ENCODE measurements at places on chromosomes 3 and 15.

- no peak for DNase-seq
These were observed 16.7 kb downstream of the MEGF11 start for GRCh38 chr15:66236806-66237375.

DNA sequence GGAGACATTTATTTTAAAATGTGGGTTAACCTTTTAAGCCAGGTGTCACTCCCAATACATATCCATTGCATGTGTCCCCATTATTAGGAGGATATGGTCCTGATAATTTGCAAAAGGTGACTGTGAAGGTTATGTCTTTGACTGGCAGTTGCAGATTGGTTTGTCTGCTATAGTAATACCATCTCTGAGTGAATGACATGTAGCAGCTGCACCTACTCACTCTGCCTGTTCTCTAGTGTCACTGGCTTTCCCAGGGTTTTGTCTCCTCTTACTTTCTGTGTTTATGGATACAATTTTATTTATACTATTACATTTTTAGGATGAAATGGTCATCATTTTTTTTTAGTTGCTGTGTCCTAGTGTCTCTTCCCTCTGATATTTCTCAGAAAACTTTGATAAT, 393.2 kb downstream of the C3orf38 start:
- no peak for DNase-seq

- no peak for DNase-seq
These were observed 9.8 kb downstream of the MAP1A start for GRCh38 chr15:43527016-43527801.

GRCh38 chr15:85972805-85973540, 106.7 kb upstream of the AGBL1 start:
- no peak for DNase-seq

GRCh38 chr3:169835533-169835932, 22.8 kb upstream of the LRRC34 start:
- DNase-seq: no peak

DNA sequence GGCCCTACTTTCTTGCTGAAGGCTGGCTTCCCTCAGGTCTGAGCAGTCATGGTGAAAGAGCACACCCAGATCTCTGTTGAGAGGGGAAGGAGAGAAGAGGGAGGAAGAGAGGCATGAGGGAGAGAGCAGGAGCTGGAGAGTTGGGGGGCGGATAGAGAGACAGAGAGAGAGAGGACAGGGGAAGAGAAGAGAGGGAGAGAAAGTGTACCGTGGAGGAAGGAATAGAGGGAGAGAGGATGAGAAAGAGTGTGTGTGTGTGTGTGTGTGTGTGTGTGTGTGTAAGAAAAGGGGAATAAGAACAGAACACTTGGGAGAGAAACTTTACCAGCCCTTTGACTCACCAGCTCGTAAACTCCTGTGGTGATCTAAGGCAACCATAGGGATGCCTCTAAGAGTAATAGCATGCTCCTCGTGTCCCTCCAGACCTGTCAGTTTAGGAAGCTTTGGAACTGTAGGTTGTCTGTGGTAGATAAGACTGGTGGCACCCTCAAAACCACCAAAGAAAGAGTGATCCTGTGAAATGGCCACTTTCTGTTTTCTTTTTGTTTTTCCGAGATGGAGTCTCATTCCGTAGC, 18.2 kb downstream of the ZNF592 start:
- no peak for DNase-seq

DNA sequence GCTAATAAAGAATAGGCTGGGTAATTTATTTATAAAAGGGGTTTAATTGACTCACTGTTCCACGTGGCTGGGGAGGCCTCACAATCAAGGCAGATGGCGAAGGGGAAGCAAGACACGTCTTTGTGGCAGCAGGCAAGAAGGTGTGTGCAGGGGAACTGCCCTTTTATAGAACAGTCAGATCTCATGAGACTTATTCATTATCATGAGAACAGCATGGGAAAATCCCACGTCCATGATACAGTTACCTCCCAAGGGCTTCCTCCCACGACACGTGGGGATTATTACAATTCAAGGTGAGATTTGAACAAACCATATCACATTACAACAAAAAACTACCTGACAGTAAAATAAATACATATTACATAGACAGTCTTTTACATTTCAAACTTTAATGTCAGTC, 414.9 kb downstream of the NAALADL2 start:
- no peak for DNase-seq

DNA sequence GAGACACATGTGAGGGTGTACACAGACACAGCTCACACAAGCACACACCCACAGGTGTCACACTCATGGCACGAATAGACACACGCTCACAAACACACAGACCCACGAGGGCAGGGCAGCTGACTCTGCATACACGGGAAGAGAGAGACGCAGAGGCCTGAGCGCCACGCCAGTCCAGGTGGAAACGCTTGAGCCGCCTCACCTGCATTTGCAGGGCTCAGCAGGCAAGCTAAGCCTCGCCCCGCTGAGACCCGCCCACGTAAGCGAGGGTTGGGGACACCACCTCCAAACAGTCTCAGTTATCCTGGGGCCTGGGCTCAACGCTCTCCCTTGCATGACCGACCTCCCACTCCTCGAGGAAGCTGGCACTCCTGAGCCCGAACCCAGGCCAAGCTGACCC, 73.2 kb downstream of the TLE3 start:
- DNase-seq: no peak

DNA sequence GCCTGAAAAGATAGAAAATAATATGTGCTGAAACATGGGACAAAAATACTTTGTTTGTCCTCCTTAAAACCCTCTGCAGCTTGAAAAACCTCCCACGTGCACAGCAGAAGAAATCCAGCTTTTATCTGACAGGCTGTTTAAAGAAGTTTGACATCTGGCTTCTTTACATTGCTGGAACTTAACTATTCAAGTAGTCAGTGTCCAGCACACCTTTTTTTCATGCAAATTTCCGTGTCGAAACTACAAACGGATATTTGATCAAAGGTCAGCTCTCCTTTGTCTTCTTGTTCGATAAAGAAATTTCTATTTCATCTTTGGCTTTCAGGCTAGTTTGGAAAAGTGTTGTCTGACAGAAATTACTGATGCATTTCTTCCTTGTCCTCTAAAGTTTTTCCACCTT, 66.8 kb upstream of the KBTBD8 start:
- no peak for DNase-seq

DNA sequence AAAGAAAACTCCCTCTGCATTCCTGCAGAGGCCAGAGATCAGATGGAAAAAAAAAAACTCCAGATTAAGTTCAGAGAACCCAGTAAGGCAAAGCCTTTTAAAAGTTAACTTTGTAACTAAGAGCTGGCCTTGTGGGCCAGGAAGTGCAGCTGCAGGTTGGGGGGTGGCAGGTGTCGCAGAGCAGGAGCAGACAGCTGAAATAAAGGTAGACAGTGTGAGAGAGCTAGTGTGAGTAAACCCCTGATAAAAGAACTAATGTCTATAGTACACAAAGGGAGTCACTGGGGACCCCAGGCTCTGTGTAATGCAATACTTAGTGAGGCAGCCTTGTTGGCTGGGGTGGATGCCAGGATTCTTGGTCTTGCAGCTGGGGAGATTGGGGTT, 42.1 kb downstream of the PPCDC start:
- DNase-seq: no peak

- no peak for DNase-seq
These were observed 3.5 kb downstream of the SIDT1 start for GRCh38 chr3:113535898-113536297.

DNA sequence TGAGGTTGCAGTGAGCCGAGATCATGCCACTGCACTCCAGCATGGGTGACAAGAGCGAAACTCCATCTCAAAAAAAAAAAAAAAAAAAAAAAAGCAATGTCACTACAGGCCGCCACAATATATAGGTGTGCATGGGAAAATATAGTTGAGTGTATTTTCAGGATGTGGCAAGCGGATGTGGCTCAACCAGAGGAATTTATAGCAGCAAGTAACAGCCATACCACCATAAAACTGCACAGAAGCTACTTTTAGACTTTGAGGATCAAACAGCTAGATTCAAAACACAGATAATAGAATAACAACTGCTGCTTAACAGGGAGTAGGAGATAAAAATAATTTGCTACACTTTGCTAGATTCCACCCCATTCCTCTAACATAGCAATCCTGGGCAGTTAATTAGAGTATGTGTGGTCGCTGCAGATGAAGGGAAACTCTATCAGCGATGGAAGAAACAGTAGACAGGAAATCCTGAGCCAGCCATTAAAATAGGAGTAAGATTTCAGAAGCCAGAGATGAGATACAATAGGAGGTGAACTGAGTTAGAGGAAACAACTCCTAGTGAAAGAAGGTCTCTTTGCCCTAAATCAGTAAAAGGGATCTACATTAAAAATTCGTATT, 318.7 kb upstream of the STT3B start:
- peak; percentile 50 for DNase-seq

GRCh38 chr3:52509753-52510328, 14.7 kb downstream of the STAB1 start:
- no peak for DNase-seq

DNA sequence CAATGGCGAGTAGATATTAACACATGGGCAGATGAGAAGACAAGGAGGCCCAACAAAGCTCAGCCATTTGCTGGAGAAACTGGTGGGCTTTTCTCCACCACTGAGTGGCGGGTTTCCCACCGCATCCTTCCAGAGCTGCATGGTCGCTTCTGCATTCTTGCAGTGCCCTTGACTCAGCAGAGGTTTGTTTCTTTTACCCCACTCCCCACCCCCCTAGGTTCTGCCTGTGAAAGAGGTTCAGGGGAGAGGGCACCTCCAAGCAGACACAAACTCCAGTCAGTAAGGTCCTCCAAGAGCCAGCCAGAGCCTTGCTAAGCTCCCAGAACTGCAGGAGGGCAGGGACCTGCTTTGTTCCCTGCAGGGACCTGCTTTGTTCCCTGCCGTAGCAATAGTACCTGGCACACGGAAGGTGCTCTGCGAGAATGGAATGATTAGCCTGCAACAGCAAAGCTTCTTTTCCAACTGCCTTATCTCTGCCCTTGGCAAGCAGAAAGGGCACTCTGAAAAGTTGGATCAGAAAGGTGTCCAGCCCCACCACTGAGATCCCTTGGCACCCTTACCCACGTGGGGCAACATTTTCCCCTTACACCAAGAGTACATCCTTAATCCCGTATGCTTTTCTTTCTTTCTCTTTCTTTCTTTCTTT, 1.4 kb downstream of the PAQR5 start:
- no peak for DNase-seq

DNA sequence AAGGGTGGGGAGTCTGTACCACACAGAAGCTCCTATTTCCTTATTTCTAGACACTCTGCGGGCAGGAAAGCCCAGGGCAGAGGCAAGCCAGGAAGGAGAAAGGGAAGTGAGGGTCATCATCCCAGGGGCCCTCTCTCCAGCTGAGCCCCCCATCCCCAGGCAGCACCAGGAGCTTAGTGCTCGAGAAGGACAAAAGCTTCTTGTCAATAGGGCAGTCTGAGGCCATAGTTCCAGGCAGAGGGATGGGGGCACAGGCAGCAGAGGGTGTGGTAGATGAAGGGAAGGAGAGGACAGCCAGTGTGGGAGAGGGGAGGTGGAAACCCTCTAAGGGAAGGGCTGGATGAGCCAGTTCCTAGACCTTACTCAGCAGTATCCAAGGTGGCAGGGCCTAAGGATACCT, 2.7 kb downstream of the MAP1A start:
- DNase-seq: no peak

- no peak for DNase-seq
These were observed at the start of gene DNAJB8 for GRCh38 chr3:128466840-128467541. TSS of gene DNAJB8 (minus strand) at chr3:128466890. CDS start at chr3:128463245, 3,645 bp downstream.

DNA sequence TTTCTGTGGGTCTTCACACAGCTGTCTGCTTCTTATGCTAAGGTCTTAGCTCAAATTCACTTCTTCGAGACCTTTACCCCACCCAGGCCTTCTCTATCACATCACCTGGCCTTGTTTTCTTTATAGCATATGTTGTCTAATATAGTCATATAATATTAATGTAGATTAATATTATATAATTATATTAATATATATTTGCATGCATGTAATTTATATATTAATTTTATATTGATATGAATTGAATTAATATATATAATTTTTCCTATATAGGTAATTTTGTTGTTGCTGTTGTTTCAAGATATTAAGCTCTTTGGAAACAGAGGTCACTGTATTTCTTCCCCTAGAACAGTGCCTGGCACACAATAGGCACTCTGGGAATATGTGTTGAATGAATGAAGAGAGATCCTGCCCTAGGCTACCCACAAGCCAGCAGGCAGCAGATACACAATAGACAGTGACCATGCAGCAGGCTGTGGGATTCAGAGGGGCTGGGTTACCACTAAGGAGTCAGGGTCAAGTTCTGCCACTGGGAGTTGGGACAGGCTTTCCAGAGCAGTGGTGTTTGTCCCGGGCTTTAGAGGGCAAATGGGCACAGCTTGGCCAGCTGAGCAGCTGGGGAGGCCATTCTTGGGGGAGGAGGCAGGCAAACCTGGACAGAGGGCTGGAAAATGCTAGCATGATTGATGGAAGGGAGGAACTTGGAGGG, 126.3 kb downstream of the DNAJB8 start:
- DNase-seq: no peak

DNA sequence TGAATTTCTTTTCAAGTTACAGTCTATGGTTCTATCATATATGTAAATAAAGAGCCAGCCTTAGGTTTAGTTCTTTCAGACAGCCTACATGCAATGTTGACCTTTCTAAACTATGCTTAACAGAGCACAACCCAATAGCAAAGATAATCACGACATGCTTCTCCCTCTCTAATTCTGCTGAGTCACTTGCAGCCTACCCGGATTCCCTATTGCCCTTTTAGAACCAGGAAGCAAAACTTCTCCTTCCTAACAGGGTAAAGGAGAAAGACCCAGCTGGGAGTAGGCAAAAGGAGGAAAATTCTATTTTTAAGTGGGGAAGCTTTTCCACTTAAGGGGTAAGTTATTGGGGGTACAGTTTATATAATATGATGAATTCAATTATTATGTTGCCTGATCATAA, 79.3 kb downstream of the SLC7A14 start:
- DNase-seq: no peak

- no peak for DNase-seq
These were observed 12.1 kb upstream of the TEX9 start for GRCh38 chr15:56353119-56353518.

- DNase-seq: no peak
These were observed 379.1 kb downstream of the MCTP2 start for GRCh38 chr15:94610485-94610884.

GRCh38 chr3:107854733-107855132, 236.1 kb downstream of the CD47 start:
- no peak for DNase-seq

DNA sequence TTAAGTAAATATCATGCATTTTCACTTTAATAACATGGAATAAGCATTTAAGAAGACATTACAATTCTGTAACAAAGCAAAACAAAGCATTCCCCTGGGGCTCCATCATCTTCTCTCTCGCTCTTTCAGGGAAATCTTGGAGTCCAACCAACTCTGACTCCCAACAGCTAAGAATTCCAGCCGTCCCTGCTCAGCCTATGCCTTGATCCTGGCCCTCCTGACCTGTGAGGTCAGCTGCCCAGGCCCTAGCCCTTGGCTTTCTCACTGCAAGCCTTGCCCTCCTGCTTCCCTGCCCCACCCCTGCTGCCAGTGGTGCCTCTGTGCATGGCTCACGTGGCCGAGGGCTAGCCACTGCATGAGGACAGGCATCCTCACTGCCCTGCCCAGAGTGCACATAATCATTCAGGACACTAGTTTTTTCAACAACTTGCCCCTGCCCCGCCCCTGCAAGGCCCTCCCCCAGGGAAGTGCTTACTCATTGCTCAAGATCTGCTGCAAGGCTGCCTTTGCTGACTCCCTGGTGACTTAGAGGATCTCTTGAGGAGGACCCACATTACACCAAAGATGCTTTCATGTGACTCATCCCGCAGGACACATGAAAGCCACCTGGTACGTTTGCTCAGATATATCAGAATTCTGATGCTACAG, 37.6 kb downstream of the MTMR10 start:
- no peak for DNase-seq
